Transverse colon (tissue), 4 donors: ENCODE measurements at places on chromosomes 6 and 20. TPM values are rescaled to one million over a fixed set of nuclear protein-coding genes. Genes with fewer than 3 reads are reported as not detected.

GRCh38 chr6:87150406-87150805 lies 5.0 kb upstream of the ZNF292 start:
- DNase-seq, result no peak

DNA sequence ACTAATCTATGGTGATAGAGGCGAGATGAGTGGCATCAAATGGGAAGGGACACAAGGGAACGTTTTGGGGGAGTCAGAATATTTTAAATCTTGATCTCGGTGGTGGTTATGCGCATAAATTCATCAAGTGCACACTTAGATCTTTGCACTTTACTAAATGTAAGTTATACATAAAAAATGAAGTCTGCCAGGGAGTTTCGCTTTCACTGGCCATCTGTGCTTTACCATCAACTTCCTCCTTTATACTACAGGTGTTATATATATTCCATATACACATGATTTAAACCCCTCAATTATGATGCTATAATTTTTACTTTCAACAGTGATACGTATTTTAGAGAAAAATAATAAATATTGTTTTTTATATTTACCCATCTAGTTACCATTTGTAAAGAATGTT lies 97.6 kb upstream of the AKIRIN2 start:
- no peak for DNase-seq

- no peak for DNase-seq
These were observed 35.9 kb downstream of the BEND3 start for GRCh38 chr6:107079429-107079828.

GRCh38 chr6:75079589-75079988 lies 126.3 kb downstream of the COL12A1 start:
- no peak for DNase-seq

DNA sequence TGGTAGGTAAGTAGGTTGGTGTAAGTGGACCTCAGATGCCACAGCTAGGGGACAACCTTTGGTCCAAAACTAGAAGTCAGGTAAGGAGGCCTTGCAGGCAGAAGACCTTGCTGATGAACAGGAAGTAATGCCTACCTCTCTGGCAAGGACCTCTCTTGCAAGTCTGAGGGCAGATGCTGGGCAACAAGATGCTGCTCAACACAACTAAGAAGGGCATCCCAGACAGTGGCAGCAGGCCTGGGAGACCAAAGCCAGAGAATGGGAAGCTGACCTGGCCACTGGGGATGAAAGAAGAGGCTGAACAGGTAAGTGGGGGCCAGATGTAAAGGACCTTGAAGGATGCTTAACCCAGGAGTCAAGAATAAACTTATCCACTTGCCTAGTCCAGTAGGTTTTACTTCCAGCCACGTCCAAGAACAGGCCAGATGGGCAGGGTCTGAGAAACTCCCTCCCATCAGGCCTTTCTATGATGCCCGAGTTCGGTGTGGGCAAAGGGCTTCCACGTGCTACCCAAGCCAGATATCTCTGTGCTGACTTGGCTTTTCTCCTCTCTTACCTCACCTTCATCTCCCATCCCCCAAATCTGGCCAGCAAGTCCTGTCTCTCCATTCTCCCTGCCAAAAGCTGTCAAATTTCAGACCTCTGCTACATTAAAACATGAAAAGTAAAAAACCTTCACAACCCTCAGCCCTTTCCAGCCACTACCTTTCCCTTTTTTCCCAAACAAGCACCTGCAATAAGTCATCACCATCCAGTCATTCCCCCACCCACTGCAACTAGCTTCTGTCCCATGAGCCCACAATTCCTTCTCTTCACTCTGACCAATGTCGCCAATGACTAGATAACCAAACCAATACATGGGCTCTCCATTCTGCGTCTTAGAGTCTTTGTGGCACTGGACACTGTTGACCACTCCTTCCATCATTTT lies 11.5 kb upstream of the PLCG1 start:
- no peak for DNase-seq

DNA sequence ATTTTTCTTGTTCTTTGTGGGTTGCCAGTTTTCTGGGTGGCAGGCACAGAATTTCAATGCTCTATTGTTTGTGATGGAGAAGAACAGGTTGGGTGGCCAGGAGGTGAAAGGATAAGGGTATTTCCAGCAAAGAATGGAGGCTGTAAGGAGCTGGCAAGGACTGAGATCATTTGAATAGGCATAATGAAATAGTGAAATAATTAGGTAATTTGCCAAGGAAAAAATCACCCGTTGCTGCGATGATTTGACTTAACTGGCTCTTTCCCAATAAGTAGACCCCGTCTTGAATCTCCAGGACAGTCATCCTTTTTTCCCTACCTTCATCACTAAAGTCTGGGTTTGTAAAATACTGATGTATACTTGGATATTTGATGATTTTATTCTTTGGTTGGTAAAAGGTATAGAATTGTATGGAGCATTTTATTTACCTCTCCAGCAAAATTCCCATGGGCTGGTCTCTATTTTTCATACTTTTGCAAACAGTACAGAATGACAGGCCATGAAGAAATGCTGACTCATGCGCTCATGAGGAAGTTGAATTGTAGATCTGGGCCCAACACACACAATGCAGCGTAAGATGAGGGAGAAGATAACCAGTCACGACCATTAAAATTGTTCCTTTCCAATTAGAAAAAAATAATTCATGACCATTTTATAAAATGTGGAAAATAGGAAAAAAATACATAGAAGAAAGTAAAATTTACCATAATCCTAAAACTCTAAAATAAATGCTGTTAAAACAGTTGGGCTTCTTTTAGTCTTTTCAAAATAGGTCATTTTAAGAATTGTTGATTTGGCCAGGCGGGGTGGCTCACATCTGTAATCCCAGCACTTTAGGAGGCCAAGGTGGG lies 2.4 kb upstream of the GCNT2 start:
- DNase-seq, result peak; percentile 27

DNA sequence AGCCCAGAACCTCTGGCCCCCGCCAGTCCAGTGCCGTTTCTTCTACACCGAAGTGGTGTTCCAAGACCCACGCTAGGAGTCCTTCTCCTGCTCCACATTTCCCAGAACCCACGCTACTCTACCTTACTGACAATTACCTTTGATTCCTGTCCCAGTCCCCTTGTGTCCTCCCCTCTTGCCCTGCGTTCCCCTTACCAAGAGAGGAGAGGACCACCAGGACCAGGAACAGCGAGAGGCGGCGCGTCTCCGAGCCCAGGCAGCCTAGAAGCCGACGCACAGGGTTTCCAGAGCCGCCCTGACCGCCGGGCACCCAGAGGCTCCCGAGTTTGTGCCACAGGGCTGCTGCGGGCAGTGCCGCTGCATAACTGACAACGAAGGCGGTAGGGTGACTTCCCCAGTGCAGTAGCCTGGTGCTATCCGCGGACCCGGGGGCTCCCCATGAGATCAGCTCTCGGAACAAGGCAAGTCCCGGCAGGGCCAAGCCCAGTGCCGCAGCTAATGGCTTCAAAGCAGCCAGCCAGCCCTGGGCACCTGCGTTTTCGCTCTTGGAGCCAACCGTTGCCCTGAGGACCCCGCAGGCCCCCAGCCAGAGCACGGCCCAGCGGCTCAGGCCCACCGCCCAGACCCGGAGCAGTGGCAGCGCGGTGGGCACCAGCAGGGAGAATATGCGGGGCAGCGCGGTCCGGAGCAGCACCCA lies 512 bp downstream of the TAP1 start:
- peak; percentile 63 for DNase-seq

- no peak for DNase-seq
These were observed 14.3 kb downstream of the THEMIS start for GRCh38 chr6:127886603-127887002.

GRCh38 chr20:23050076-23050838 lies 785 bp upstream of the THBD start:
- no peak for DNase-seq

- DNase-seq, result no peak
These were observed 80.3 kb downstream of the UNC5CL start for GRCh38 chr6:40958738-40959137.

GRCh38 chr20:45359069-45359405 lies 3.9 kb upstream of the SYS1 start:
- DNase-seq, result no peak

- DNase-seq, result no peak
These were observed 29.4 kb upstream of the ZNF831 start for GRCh38 chr20:59134182-59134581.

DNA sequence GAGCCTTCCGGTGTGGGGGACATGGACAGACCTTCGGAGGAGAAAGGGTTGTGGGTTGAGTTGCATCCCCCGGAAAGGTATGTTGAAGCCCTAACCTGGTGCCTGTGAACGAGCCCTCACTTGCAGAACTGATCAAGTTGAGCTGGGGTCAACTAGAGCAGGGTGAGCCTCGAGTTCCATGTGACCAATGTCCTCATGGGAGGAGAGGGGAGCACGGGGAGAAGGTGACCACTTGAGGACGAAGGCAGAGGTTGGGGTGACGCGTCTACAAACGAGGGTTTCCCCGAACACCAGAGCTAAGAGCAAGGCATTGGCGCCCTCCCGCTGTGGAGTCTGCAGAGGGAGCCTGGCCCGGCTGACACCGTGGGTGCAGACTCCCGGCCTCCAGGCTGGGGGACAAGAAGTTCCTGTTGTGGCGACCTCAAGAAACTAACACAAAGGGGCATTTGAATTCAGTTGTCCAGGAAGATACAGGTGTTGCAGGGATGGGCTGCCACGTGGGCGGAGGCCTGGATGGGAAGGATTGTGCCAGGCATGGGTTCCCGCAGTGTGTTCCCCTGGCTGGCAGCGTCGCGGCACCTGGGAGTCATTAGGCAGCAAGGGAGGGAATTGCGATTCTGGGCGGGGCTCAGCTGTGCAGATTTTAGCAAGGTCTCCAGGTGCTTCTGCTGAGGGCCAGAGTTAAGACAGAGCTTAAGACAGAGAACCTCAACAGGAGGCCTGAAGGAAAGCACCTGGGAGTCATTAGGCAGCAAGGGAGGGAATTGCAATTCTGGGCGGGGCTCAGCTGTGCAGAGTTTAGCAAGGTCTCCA lies 20.4 kb upstream of the UNC93A start:
- no peak for DNase-seq

GRCh38 chr6:115885636-115886366 lies 174.9 kb downstream of the FRK start:
- DNase-seq, result no peak

DNA sequence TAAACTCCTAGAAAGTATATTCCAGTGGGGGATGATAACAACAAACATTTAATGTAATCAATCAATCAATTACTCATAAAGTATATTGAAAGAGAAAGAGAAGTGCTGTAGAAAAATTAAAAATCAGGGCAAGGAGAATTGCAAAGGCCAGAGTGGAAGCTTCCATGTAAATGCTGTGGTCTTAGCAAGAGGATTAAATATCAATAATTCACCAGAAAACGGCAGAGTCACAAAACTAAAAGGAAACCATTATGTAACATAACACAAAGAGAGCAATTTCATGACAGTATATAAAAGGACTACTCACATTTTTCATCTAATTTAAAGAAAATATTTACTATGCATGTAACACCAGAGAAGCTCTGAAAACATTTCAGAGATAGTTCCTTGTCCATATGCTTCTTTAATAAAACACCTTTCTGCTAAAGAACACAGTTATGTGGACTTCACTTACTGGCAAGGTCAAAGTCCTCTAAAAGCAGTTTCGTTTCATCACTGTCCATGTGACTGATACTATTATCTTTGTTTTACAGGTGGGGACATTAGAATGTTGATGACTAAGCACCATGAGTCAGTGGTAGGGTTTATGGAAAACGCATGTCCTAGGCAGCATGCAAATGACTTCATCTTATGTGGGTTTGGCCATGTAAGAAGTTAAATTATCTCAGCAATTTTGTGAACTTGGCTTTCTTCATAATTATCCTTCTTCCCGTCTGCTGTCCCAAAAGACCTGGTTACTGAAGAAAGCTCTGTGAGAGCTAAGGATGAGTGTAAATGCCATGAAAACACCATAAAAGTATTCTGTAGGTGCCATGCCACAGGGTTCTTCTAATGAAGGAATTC lies 185.8 kb upstream of the TENT5A start:
- DNase-seq, result no peak

DNA sequence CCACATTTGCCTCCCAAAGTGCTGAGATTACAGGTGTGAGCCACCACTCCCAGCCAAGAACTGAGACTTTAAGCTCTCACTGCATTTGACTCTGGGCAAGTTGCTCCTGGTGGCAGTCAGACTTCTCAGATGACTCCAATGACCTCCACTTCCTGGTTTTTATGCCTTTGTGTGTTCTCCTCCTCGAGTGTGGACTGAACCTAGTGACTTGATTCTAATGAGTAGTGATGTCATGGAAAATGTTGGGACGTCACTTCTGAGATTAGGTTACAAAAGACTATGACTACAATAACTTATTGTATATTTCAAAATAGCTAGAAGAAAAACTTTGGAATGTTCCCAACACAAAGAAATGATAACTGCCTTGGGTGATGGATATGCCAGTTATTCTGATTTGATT lies 12.0 kb downstream of the SPINT3 start:
- DNase-seq, result no peak

GRCh38 chr20:62805155-62805710 lies 598 bp downstream of the OGFR start:
- no peak for DNase-seq

DNA sequence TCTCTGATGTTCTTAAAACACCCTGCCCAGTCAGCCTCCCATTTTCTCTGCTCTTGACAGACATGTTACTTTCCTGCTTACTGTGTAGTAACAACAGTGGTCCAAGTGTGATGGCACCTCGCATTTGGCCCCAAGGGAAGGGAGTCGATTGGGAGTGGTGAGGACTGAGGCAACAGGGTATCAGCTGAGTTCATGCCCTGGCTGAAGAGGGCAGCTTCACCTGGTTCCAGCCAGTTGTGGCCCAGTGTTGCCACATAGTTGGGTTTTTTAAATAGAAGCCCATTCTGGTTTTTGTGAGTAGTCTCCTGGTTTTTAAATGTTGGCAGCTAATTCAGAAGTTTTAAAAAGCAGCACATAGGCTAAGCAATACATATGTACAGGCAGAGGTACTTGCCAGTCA lies 37.2 kb downstream of the ARFGEF2 start:
- no peak for DNase-seq

- peak; percentile 58 for DNase-seq
These were observed 153.6 kb downstream of the CD83 start for GRCh38 chr6:14270925-14271788.

DNA sequence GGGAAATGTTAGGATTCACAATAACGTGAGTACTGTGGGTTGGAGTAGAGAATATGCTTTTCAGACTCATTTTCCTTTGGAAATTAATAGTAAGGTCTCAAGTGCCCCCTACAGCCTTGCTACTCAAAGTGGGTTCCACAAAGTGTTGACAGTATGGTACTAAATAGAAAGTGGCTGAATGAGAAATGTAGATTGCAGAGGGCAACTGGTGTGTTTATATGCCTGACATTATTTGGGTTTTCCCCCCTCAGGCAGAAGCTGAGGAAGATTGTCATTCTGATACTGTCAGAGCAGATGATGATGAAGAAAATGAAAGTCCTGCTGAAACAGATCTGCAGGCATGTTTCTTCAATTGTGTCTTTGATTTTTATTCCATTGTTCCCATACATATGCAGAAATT lies 5.6 kb downstream of the FBXO9 start:
- no peak for DNase-seq

The SNX9 gene
- 50.9 TPM for total RNA-seq

The FAM217A gene
- total RNA-seq, result not detected

The TTBK1 gene
- total RNA-seq, result 0.20 TPM

The SGK1 gene
- total RNA-seq, result 1,239 TPM

The ABCC10 gene
- total RNA-seq, result 35.9 TPM

The CLVS2 gene
- 0.41 TPM for total RNA-seq

The ECT2L gene
- not detected for total RNA-seq

The NNAT gene
- total RNA-seq, result 11.3 TPM

The RIPPLY2 gene
- not detected for total RNA-seq
